ENCODE measurements at places on chromosomes 3 and 15.

GRCh38 chr3:128794067-128794768, 68.2 kb downstream of the RAB7A start:
- no peak for DNase-seq

- DNase-seq: peak; percentile 63
These were observed 97.8 kb upstream of the IGSF10 start for GRCh38 chr3:151558661-151559060.

- DNase-seq: no peak
These were observed 514.4 kb upstream of the TBL1XR1 start for GRCh38 chr3:177711637-177712036.

GRCh38 chr15:66940368-66940767, 125.0 kb upstream of the SMAD3 start:
- DNase-seq: no peak

- no peak for DNase-seq
These were observed 1.7 kb downstream of the NCKIPSD start for GRCh38 chr3:48684054-48684349.

DNA sequence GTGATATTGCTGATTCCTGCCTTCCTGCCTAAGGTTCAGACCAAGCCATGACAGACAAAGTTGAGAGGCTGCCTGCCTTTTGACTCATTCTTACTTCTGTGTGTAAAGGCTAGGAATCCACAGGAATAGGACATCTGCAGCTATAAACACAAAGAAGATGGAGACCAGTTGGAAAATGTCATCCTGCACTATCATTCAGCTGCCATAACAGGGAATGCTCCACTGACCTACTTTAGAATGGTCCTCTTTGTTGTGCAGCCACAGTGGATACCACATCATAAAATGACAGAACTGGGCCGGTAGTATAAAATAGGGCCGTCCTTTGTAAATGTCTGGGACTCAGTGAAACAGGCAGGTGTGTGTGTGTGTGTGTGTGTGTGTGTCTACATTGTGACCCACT, 75.1 kb downstream of the STAC start:
- DNase-seq: no peak

GRCh38 chr3:14393440-14394106, 8.8 kb upstream of the SLC6A6 start:
- no peak for DNase-seq

DNA sequence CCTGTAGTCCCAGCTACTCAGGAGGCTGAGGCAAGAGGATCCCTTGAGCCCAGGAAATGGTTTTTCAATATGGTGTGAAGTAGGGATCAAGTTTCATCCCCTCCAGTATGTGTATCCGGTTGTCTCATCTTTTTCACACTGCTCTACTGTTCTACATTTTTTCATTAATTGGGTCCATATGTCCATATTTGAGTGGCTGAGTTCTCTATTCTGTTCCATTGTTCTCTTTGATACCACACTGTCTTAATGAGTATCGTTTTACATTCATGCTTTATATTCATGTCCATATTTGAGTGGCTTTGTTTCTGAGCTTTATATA, 81.6 kb upstream of the LRRFIP2 start:
- no peak for DNase-seq

GRCh38 chr15:60477164-60477563, 1.8 kb downstream of the ICE2 start:
- DNase-seq: peak; percentile 18

GRCh38 chr3:164416491-164417222, 661.6 kb downstream of the SI start:
- DNase-seq: peak; percentile 6

DNA sequence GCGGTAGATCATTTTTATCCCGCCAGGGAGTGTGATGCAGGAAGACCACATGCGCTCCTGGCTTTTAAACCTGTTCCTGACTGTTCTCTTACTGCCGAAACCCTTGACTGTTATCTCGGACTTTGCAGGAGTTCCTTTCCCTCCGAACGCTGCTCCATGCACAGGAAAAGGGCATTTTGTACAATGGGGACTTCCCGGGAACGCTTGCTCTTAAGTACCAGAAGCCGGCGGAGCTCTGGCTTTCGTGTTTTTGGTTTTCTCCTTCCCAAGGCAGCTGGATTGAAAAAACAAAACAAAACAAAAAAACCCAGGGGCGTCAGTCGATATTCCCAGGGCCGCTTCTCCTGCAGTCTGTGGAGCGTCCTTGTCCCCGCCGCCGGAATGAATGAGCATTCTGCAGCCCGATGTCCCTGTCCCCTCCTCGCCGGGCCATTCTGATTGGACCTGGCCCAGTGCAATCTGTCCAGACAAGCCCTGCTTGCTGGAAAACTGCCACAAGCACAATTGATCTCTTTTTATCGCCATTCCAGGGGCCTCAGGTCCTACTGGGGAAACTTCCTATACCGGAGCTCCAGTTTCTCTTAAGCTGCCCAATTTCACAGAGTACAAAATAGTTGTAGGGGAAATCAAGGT, 44.8 kb downstream of the SLC6A1 start:
- no peak for DNase-seq

DNA sequence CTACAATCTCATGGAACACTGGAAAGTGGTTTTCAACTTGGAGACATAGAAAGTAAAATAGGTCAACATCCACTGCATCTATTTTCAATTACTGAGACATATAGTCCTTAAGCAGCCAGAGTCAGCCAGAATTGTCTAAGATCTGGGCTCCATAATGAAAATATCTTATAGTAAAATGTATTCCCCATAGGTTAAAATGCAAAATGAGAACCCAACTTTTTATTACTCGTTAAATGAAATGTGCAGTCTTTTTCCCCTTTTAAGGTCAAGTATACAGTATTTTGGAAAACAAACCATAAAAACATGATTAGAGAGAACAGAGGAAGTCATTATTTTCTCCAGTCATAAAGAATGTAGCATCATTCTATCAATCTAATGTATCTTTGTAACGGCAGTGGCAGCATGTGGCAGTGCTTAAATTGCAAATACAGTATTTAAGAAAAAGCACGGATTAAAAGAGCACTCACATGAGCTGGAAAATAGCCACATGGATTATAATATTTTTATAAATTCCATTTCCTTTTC, 64.4 kb upstream of the CPB1 start:
- peak; percentile 75 for DNase-seq

GRCh38 chr15:40691737-40692136, 3.2 kb upstream of the RAD51 start:
- DNase-seq: no peak

DNA sequence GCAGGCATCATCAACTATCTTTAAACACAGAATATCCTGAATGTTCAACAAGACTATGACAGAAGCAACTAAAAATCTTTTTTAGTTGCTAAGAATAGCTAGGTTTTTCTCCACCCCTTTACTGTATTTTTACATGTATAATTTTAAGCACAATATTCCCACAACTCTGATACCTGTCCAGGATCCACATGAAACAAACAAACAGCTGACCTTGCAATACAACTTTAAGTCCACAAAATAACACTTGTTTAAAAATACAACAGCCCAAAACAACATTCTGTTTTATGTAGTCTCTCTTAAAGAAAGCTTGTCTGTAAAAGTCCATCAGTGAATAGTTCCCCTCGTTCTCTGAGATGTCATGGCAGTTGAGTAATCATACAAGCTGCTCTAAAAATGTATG, 41.1 kb downstream of the IFT57 start:
- DNase-seq: no peak

DNA sequence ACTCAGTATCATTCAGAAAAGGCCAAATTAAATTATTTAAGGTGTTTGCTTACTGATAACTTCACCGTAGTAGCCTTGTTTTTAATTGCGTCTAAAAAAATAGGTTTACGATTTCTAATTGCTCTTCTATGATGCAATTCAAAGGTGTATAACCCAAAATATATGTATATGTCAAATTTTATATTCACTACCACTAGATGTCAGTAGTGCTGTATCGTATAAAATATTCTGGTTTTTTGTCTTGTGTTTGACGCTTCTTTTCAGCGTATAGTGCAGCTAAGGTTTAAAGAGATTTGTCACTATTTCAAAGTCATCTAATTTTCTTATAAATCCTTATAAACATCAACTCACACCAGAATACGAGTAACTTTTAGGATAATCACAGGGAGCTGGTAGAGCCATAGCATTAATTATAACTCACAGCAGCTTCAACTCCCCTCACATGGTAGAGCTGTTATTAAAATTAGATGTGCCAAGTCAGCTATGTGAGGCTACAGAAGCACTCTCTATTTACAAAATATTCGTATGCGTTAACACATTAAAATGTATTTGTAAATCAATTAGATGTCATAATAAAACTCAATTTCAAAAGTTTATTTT, 3.5 kb downstream of the PFN2 start:
- DNase-seq: peak; percentile 79

DNA sequence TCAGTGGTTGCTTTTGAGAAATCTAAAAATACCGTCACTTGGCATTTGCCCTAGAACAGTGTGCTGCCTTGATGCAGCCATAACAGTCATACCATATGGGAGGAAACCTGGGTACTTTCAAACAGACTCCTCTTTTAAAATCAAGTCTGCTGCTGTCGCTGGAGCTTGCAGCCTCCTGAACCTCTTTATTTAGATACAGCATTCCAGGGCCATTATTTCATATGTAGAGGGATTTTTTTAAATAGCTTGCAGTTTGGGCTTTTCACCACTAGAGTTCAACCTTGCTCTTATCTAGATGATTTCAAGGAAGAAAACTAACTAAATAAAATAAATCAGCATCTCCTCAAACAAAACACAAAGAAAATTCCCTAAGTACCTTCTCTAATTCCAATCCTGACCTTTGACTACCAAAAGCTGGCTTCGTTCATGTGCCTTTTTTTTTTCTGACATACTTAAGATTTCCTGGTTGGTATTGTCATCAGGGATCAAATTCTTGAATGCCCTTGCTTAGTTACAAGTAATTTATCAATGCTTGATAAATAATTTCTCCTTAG, 111.6 kb downstream of the KBTBD8 start:
- peak; percentile 61 for DNase-seq

DNA sequence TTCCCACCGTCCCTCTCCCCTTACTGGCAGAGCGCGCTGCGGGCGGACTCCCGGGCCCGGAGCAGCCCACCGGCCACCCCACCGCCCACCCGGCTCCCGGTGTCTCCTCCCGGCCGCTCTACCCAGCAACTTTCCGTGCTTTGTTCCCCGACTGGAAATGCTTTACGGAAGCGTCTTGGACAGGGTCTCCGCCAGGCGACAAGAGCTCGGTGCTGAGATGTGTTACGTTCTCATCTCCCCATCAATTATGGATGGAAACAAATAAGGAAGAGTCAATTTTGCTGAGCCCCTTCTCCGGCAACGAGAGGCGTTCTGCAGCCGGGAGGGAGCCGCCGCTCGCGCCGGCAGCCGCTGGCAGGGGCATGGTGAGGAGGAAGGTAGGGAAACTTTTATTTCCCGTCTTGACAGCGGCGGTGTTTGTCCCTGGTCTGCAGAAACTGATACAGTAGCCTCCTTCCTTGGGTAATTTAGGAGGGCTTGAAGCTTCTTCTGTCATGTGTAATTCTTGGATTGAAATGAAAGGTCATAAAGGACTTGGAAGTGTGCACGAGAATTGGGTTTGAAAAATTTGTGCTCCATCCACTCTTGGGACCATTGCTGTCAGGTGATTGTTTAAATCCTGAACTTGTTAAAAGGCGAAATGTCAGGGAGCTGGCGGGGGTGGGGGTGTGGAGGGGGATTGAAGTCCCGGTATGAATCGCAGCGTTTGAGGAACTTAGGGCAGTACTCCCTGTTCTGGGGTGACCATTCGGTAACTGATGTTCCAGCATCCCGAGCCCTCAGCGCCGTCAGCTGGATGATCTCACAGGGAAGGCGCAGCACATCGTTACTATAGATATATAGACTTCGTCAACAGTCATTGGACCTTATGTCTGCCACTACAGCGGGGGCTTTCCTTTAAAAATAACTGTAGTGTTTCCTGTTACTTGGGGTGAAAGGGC, 1.5 kb downstream of the SEMA6D start:
- peak; percentile 89 for DNase-seq

GRCh38 chr3:186814100-186814499, 7.8 kb upstream of the RFC4 start:
- no peak for DNase-seq

DNA sequence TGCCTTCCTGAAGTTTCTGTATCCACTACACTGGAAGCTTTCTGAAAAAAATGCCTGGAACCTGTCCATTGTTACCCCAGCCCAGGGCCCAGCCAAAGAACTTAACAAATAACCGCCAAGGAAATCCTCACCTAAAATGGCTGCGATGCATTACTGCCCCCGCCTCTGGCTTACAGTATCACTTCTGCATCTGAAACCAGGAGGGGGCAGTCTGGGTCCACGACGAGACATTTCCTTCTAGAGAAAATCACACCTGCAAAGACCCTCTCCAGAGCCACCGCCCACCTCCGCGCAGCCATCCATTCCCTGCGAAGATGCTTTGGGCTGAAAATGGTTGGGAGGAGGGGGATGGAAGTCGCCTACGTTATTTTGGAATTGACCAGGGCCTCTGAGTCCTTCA, 22.4 kb upstream of the CELF6 start:
- DNase-seq: no peak
